ENCODE measurements at places on chromosomes 2 and 18.

DNA sequence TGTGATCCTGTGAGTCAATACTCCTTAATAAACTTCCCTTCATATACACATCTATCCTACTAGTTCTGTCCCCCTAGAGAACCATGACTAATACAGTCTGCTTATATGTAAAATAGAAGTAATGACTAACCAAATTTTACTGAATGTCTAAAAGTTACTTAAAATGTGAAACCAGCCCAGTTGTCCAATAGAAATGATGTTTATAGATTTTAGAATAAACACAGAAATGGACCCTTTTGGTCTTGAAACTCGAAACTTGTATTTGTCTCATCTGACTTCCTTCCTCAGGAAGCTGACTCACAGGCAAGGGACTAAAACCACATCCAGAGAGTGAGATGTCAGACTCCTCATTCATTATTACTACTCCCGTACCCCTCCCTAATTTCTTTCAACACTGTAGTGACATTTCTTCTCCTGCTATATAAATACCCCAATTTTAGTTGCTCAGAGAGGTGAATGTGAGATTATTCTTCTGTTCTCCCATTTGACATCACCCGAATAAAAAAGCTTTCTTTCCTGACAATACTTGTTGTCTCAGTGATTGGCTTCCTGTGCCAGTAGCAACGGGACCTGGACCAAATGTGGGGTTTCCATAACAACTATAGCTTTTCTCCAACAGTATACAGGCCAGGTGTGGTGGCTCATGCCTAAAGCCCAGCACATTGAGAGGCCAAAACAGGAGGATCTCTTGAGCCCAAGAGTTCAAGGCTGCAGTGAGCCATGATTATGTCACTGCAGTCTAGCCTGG is 486.0 kb downstream of the ERBB4 start:
- no peak for DNase-seq

- peak; percentile 83 for DNase-seq
These were observed 963.4 kb upstream of the NRXN1 start for GRCh38 chr2:51995293-51995692.

- no peak for DNase-seq
These were observed 392.4 kb downstream of the ALK start for GRCh38 chr2:29528891-29529520.

DNA sequence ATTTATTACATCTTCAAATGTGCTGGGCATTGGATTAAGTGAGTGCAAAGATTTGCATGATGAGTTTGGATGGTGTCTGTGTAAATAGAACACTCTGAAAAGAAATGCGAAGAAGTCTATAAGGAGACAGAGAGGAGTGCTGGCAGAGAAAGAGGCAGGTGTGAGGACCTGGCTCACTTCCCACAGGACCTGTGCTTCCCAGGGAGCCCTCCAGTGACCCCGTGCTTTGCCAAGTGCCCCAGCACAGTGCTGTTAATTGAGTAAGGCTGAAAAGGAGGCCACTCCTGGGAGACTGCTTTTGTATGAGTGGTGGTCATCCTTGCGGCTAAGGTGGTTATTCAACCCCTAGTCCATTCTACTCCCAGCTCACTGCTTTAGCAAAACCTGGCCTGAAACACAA is 230.8 kb downstream of the OSR1 start:
- no peak for DNase-seq

DNA sequence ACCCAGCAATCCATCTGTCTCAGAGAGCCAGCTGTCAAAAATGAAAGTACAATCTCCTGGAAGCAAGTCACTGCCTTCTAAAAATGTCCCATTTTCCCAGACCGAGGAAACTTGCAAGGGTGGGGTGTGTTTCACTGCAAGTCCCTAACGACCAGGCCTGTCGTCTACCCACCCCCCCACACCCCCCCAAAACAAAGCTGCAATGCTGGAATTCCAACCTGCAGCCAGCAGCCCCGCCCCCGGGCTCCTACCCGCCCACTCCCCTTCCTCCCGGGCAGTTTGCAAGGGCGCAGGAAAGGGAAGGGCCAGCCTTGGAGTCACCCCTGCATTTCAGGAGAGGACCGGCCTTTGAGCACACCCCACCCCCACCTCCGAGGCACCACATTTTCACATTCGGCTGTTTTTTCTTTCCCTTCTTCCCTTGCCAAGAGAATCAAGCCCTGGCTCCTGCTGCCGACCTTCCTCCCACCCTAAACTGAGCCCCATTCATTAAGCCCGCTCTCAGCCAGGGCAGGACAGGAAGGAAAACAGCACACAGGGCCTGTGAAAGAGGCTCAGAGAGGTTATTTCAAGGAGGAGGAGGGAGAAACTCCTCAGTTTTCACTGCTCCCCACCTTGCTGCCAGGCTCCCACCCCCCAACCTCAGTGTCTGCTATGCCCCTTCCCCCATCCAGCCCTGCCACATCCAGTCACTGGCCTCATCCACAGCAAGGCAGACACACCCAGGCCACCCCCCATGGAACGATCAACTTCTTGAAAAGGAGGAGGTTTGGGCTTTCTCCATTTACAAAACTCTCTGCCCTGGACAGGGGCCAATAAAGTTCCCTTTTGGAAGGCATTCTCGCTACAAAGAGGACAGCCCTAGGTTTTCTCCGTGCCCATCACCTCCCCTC is 11.3 kb downstream of the SMAD7 start:
- no peak for DNase-seq

DNA sequence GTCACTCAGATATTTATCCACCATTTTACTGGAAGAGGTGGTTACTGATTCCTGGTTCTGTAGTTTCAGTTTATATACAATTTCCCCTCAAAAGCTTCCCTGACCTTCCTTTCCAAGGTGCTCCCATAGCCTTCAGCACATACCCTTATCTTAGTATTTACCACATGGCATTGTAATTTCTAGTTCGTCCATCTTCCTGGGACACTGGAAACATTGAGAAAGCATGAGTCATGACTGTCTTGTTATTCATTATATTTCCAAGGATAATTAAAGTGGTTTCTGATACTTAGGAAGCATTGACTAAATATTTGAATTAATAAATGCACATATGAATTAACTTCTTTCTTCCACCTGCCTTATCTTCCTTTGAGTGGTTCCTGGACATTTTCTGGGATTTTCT is 203.8 kb downstream of the ETAA1 start:
- no peak for DNase-seq

DNA sequence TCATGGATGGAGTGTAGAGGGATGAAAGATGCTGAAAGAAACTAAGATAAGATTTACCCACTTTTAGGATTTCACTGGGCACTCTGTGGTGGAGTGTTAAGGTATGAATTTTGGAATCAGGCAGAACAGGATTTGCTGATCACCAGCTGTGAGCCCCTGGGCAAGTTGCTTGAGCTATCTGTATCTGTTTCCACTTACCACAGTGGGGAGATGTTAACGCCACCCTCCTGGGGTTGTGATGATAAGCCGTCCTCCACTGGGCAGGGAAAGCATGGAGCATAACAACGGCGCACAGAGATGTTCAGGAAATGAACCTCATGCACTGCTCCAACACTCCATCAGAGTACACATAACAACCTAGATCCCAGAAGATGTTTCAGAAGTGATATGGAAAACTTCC is 160.6 kb downstream of the MTCL1 start:
- DNase-seq: no peak

DNA sequence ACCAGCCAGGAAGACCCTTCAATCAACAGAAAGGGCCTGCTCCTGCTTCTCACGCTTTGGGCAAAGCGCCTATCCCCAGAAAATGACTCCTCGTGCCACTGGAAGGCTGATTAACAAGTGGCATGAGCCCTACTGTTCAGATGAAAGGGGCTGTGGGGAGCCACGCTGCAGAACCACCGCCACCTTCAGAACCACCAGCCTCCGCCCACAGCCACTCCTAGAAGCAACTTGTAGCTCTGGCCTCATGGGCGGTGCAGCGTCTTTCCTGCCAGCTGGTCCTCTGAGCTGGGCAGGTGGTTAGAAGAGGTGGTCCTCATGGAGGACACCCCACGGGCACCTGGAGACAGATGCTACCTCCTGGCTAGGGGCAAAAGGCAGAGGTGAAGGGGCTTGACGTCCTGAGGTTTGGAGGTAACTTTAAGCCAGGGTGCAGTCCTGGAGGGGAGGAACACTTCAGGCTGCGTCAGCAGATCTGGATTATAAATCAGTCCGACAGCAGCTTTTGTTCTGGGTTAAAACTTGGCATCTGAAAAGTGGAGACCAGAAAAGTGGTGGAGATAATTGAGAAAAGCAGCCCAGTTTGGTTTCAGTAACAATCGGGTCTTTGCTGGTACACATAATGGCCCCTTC is 861 bp upstream of the SEMA4C start:
- no peak for DNase-seq

GRCh38 chr2:234702731-234703225 is 205.9 kb upstream of the ARL4C start:
- DNase-seq: no peak

- DNase-seq: no peak
These were observed 135.2 kb upstream of the NT5C1B start for GRCh38 chr2:18724371-18725145.

GRCh38 chr2:83112858-83113257 is 1346.2 kb downstream of the SUCLG1 start:
- peak; percentile 20 for DNase-seq

- DNase-seq: peak; percentile 16
These were observed 42.4 kb upstream of the FIGN start for GRCh38 chr2:163778045-163778781.

DNA sequence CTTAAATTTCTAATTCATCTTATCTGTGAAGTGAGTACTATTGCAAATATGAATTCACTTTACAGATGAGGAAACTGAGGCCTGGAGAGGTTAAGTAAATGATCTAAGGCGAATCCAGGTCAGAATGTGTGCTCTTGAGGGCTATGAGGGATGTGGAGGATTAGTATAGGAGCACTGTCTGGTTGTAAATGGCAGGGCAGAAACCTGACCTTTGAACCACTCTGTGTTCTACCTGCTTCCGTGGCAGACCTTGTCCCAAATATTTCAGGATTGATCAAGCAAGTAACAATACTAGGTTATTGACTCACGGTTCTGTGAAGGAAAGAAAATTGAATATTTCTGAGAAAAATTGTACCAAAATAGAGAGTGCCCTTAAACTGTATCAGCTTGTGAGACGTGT is 74.7 kb downstream of the PTPRM start:
- DNase-seq: no peak

DNA sequence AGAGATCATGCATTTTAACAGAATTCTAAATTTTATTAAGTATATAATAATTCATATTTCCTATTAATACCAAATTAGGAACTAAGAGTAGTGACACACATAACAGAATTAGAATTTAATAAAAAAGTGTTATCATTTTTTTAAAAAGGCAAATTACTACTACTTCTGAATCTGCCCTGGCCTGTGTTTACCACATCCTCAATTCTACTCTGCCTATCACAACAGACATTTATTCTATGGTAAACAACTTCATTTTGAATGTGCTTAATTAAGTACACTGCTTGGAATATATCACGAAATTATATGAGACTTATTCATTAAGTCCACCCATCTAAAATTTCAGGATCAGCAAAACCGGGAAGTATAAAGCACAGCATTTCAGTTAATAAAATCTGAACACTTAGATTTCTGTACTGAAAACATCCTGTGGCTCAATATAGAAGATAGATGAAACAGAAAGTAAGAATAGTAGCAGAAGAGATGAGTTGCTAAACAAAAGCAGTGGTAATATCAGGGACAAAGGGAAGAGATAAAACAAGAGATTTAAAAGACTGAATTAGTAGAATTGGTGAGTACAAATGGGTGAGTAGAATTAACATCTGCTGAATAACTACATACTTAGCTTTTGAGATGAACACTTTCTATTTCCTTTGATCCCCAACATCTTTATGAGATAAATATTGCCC is 3.7 kb downstream of the SMC6 start:
- DNase-seq: no peak

- no peak for DNase-seq
These were observed 745.9 kb upstream of the SLC8A1 start for GRCh38 chr2:41197781-41198180.

DNA sequence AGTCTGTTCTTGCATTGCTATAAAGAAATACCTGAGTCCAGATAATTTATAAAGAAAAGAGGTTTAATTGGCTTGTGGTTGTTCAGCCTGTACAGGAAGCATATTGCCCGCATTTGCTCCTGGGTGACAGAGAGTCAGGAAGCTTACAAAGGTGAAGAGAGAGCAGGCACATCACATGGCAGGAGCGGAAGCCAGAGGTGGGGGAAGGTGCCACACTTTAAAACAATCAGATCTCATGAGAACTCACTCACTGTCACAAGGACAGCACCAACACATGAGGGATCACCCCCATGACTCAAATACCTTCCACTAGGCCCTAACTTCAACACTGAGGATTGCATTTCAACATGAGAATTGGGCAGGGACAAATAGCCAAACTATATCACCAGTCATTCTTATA is 124.8 kb upstream of the COL5A2 start:
- DNase-seq: no peak

- DNase-seq: no peak
These were observed 10.3 kb upstream of the CIB4 start for GRCh38 chr2:26651470-26651771.

DNA sequence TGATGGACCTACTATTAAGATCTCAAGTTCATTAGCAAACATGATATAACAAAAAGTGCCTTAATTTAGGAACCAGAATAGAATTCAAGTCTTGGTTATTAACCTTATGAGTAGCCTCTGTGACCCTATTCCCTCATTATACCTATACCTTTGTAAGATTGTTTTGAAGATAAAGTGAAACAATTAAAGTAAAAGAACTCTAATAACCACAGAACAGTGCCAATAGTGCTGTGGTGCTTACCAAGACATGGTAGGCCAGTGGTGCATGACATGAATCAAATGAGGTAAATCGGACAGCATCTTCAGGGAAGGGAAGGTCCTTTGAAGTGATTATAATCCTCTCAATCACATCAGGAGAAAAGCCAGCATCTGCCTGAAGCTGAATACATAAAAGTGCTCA is 36.4 kb downstream of the METTL4 start:
- DNase-seq: no peak

DNA sequence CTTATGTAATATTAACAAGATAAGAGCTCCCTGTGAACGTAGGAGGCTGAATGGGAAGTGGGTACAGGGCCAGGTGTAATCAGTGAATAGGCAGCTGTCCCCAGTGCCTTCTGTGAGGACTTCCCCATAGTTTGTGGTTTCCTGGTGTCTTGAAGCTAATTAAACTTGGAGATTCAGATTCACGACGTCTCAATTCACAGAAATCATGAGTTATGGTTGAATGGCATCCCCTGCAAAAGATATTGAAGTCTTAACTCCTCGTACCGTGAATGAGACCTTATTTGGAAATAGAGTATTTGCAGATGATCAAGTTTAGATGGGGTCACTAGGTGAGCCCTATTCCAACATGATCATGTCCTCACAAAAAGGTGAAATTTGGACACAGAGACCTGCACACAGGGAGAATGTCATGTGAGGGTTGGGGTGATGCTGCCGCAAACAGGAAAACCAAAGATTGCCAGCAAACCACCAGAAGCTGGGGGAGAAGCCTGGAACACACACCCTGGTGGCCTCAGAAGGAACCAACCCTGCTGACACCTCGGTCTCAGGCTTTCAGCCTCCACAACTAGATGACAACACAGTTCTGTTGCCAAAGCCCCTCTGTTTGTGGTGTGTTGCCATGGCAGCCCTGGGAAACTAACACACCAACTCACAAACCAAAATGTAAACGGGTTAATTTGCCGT is 13.2 kb downstream of the ARL4C start:
- DNase-seq: no peak
